ENCODE measurements at places on chromosomes 4 and X.

- DNase-seq: no peak
Measured at GRCh38 chr4:73341454-73341853, 62.6 kb upstream of the ALB start.

DNA sequence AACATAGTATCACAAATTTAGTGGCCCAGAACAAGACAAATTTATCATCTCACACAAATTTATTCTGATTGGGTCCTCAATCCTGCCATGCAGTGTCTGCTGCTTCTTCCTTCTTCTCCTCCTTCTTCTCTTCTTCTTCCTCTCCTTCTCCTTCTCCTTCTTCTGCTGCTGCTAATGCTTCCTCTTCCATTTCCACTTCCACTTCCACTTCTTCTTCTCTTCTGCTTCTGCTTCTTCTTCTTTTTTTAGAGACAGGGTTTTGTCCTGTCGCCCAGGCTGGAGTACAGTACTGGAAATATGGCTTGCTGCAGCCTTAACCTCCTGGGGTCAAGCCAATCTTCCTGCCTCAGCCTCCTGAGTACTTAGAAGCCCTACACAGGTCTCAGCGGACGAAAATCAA is 37.5 kb downstream of the FGFBP1 start:
- no peak for DNase-seq

- DNase-seq: no peak
Measured at GRCh38 chr4:116953947-116954346, 131.4 kb downstream of the TRAM1L1 start.

- DNase-seq: no peak
Measured at GRCh38 chr4:180052629-180053028, 2190.6 kb upstream of the TENM3 start.

DNA sequence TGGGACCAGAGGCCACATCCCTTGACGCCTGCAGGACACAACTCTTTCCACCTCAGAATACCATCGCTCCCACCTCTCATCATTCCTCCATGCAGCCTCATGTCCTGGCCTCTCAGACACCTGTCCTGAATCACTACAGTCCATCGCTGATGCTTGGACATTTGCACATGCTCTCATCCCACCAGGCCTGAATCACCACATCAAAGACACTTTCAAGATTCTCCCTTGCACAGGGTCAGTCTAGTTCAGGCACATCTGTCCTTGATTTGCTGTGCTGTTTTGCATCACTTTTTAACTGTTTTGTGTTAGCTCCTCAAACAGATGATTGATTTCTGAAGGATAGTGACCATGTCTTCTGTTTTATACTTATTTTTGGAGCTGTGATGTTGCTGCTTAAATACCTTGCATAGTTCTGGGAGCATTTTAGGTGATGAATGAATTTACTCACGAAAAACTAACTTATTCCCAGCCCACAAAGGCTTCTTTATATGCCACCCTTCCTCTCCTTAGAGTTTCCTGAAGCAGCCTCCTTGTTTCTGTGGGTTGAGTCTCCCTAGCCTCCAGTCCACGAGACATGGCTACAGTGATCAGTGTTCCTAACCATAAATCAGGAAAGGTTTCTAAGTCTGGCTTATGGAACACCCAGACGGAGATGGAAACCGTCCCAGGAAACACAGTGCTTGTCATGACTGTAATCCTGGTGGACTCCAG is 2.6 kb downstream of the FAM114A1 start:
- DNase-seq: no peak

DNA sequence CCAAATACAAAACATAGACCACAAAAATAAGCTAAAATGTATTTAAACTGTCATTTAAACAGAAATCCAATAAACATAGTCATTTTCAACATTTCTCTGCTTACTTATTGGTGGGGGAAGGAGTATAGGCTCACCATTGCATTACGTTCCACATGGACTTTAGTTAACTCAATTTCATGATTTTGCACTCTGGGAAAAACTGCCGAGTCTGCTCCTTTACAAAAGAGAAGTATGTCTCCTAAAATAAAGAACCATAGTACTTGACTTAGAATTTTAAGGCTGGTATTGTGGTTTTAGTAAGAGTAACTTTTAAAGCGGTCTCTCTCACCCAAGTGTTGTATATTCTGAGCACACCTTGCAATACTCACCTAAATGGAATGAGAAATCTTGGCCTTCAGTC is 75.1 kb upstream of the MCF2 start:
- no peak for DNase-seq

GRCh38 chr4:37793562-37793961 is 32.9 kb upstream of the PGM2 start:
- no peak for DNase-seq

GRCh38 chr4:54440394-54441136 is 211.5 kb downstream of the PDGFRA start:
- DNase-seq: no peak

DNA sequence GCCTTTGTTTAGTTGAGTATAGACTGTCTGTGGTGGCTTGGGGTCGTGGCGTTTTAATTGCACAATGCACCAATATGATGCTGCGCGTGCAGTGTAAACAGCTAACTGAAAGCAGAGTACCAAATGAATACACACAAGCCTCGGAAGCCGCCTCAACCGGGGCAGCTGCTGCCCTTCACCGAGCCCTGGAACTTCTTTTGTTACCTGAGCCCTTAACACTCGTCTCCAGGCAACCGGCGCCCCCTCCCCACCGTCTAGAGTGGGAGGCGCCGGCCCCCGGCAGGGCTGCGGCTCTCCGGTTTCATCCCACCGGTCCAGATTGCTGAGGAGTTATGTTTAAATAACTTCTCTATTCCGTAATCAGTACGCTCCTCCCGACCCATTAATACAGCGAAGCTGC is 173.2 kb upstream of the TBL1X start:
- no peak for DNase-seq

GRCh38 chr4:47498899-47499298 is 13.8 kb downstream of the ATP10D start:
- no peak for DNase-seq

- no peak for DNase-seq
Measured at GRCh38 chr4:142194905-142195304, 558.5 kb downstream of the IL15 start.

DNA sequence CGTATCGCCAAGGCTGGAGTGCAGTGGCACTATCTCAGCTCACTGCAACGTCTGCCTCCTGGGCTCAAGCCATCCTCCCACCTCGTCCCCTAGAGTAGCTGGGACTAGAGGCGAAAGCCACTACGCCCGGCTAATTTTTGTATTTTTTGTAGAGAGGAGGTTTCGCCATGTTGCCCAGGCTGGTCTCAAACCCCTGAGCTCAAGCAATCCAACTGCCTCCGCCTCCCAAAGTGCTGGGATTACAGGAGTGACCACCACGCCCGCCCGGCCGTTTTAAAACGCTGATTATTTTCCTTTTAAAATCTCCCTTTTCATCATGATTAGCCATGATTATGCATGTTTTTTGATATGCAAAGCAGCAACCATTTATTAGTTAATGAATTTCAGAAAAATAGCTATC is 2.2 kb downstream of the N4BP2 start:
- no peak for DNase-seq

DNA sequence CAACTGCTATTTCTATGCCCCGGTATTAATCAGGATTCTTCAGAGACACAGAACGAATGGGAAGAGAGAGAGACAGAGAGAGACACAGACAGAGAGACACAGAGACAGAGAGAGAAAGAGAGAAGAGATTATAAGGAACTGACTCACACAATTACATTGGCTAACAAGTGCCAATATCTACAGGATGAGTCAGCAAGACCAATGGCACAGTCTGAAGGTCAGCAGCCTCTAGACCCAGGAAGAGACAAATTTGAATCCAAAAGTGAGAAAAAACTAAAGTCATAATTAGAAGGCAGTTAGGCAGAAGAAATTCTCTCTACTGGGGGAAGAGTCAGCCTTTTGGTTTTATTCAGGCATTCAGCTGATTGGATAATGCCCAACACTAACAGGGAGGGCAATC is 187.3 kb downstream of the MAB21L2 start:
- DNase-seq: no peak

- DNase-seq: no peak
Measured at GRCh38 chrX:24702362-24703184, 8.9 kb downstream of the POLA1 start.

GRCh38 chr4:72006586-72006985 is 25.2 kb upstream of the NPFFR2 start:
- DNase-seq: no peak

- no peak for DNase-seq
Measured at GRCh38 chrX:2484721-2485648, 15.8 kb downstream of the DHRSX start.

GRCh38 chr4:126572264-126572663 is 1060.5 kb upstream of the INTU start:
- no peak for DNase-seq

DNA sequence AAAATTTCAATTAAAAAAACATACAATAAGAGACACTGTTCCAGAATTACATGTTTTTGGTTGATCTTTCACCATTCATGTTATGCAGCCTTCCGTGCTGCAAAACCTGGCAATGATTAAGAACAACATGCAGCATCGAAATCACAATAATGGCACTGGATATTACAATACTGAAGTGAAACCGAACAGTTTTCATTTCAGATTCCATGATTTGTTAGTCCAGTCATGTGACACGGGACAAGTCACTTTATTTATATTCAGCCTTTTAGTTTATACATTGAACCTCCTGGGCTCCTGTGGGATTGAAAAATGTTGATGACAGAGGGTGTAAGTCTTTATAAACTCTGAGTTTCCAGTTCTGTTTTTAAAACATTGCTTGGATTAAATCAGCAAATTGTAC is 142.5 kb upstream of the TTC29 start:
- no peak for DNase-seq

- no peak for DNase-seq
Measured at GRCh38 chr4:140255927-140256326, 101.9 kb upstream of the MAML3 start.

- no peak for DNase-seq
Measured at GRCh38 chr4:76434901-76435527, at the start of gene SHROOM3. Gene SHROOM3, plus strand, starts transcription at chr4:76435229. Its CDS starts 824 bp downstream, at chr4:76436053.

- no peak for DNase-seq
Measured at GRCh38 chr4:8940792-8941491, 69.3 kb upstream of the HMX1 start.

DNA sequence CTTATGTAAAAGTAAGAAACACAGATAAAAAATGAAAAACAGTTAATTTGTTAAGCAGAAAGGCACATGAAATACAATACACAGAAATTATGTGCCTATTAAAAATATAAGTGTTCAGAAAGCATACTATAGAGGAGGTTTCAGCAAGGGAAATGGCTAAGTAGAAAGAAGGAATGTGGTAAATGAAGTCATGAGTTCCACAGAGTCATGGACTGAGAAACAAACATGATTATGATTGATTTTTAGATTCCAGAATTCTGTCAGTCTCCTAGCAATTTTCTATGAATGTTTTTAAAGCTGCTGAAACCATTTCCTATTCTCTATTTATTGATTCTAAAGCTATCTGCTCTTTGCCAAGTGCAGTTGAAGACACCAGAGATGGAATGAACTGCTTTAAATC is 1398.4 kb downstream of the ARAP2 start:
- DNase-seq: no peak

All from T-helper 2 cell treated with Interferon-gamma antibody and Interleukin-4, amounts not matched to agents 5 μg/mL and 100 μg/mL, for 36 hours (primary cell).